Renal cortex interstitium (tissue), 15 donors: ENCODE measurements at places on chromosomes 4 and X.
A peak's percentile ranks its signal among the peaks of the same experiment; 100 is the strongest.

DNA sequence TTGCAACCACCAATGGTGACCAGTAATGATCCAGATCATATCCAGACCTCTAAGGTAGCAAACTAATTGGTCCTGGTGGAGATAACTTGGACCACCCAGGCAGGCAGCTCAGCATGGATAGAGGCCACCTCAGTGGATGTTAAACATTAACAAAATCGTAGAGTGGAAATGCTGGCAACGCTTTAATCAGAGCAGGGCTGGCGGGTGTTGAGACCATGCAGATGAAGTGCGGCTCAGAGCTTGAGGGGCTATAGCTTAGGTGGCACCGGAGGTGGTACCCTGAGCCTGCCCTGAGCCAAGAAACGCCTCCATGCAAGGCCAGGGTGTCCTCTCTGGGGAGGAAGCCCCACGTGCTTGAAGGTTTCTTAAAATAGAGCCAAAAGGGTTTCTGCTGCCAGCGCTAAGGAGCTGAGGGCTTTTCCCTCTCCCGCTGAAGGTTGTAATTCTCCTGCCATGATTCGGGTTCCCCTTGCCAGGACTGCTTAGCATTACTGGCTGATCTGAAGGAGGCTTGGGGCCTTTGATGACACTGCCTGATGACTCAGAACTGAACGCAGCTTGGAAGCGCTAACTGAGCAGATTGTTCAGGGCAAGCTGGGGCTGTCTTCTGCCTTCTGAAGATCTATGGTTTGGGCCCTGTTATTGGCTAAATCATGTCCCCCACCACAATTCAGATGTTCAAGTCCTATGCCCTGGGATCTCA is 177.8 kb upstream of the ATP6AP2 start:
- DNase-seq: no peak

DNA sequence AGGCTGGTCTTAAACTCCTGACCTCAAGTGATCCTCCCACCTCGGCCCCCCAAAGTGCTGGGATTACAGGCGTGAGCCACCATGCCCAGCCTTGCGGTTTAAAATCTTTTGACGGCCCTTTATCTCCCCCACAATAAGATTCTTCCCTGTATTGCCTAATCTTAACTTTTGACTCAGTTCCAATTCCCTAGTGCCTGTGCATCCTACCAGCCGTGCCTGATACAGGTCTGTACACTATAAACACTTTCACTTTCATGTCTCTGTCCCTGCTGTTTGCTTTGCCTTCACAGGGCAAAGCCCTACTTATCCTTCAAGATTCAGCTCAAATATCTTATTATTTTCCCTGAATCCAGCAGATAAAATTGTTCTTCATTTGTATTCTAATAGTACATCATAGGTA is 74.6 kb downstream of the WDR44 start:
- DNase-seq: no peak

DNA sequence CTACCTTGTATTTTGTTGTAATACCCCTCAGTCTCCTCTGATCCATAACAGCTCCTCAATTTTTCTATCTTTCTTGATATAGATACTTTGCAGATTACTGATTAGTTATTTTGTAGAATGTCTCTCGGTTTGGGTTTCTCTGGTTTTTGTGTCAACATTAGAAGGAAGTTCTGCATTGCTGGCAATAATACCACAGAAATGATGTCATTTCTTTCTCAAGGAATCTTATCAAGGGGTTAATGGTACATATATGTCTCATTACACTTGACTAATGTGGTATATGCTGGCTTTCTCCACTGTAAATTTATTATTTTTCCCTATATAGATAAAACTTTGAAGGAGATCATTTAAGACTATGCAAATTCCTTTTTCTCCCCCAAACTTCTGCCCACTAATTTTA is 183.6 kb upstream of the DKK2 start:
- DNase-seq: no peak

GRCh38 chr4:181204109-181204508 is 1039.1 kb upstream of the TENM3 start:
- DNase-seq: no peak

DNA sequence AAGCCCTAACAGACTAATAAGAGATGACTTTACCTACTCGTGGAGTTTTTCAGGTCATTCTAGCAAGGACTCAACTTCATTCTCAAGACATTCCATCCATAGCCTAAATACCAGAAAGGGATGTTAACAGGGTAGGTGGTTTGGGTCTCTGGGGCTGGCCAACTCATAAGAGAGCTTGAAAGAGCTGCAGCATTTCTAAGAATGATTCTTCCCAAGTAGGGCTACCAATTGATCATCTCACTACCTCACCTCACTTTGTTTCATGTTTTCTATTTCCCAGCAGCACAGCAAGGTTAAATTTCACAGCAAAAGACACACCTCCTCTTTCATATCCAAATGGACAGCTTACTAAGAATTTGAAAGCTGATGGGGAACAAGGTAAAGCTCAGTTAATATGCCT is 614.8 kb upstream of the DIPK2B start:
- DNase-seq: no peak

DNA sequence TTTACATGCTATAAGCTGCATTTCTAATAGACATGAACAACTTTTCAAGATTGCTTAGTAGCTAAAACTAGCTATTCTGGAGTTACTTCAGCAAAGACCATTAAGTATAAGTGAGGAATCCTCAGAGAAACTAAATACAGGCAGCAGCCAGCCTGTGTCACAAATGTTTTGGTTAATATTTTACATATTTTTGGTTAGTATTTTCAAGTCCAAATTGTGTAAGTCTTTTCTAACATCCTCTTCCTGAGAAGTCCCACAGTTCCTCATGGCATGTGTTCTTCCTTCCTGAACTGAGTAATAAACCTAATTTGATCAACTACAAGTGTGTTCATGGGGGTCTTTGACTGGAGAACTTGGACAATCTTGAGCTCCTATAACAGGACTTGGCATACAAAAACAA is 42.4 kb upstream of the MCF2 start:
- no peak for DNase-seq

DNA sequence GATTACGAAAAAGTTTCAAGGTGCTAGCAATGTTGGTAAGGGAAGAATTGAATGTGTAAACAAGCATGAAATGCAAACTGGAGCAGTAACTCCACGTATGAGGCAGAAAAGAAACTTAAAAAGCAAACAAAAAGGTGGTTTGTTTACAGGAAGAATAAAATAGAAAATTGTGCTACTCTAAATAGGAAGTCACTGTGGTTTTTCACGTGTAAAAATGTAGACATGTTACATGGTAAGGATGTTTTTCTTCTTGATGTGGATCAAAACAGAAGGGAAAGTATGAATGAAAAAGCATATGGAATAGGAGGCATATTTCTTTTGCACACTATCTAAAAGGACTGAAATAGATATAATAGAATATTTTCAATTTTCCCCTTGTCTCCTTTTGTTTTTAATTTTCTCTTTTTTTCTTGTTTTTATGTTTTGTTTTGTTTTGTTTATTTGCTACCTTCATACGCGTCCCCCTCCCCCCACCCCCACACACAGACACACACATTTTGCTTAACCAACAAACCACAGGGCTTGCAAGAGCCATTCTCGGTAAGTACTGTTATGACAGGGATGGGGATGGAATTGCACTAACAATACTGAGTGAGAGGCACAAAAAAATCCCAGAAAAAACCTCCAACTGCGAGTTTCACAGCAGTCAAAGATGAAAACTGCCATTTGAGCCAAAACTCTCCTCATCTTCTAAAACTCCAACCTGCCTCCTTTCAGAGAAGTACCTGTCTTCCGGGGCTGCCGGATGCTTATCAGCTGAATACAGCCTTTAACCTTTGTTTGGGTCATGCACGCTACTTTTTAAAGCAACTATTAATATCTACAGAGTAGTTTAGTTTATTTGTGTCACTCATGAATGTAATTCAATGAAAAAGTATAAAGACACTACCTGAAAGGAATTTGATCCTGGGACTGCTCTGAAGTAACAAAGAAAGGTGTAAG is 135.8 kb downstream of the IL15 start:
- DNase-seq: no peak

GRCh38 chrX:112832481-112833095 is 8.0 kb downstream of the AMOT start:
- no peak for DNase-seq

DNA sequence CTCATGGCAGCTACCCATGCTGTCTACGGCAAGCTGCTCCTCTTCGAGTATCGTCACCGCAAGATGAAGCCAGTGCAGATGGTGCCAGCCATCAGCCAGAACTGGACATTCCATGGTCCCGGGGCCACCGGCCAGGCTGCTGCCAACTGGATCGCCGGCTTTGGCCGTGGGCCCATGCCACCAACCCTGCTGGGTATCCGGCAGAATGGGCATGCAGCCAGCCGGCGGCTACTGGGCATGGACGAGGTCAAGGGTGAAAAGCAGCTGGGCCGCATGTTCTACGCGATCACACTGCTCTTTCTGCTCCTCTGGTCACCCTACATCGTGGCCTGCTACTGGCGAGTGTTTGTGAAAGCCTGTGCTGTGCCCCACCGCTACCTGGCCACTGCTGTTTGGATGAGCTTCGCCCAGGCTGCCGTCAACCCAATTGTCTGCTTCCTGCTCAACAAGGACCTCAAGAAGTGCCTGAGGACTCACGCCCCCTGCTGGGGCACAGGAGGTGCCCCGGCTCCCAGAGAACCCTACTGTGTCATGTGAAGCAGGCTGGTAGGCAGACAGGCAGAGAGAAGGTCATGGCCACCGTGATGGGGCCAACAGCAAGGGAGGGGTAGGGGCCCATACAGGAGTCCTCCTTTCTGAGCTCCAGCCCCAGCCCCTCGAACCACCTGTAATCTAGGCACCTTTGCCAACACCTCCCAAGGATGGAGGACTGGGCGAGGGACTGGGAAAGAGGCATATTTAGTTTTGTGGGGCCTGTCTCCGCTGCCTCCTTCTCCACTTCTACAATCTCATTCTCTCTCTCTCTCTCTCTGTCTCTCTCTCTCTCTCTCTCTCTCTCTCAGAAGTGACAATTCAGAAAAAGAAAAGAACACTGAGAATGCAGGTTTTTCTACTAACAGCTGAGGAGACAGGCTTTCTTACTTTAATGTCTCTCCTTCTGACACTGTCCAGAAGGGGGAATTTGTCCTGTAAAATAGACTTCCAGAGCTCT is 4.7 kb upstream of the TSPYL2 start:
- DNase-seq: no peak

- no peak for DNase-seq
Measured at GRCh38 chrX:55767100-55767499, 49.6 kb downstream of the RRAGB start.

DNA sequence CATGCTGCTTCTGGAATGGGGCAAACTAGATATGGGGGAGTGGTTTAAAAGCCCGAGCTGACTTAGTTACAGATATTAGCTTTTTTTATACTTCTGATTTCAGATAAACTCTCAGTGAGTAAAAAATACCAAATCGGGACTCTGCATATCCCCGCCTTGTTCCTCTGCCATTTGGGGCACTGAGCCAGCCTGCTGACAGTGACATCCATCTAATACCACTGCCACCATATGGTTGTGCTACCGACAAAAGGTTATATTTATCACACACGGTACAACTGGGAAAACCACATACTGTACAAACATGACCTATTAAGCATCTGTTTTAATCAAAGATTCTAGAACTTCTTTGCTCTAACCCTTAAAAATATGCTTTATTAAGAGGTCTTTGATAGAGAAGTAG is 78.7 kb downstream of the GALNT7 start:
- DNase-seq: no peak

DNA sequence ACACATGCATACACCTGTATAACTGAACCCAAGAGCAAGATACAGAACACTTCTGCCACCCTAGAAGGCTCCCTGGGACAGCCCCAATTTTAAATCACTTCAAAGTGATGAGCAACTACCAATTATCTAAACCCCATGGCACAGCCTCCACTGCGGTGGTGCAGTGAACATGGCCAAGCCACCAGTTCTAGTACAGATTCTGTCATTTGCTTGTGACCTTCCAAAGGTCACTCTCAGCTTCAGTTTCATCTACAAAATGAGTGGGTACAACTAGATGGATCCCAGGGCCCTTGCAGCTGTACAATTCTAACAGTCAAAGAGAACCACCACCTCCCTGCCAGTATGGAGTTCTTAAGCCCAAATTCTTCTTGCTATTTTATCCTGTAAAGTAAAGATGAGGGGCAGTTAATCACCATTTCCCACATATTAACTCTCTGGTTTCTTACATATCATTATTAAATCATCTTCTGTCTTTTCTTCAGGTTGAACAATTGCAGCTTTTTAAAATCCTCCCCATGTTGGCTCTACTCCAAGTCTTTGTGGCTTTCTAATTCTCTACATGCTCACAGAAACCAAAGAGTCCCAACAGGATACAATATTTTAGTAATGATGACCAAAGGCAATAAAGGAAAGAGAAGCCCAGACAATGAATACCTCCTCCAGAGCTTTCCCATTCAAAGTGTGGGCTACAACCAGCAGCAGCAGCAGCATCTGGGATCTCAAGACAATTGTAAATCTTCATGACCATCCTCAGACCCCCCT is 39.0 kb upstream of the GPM6B start:
- no peak for DNase-seq

GRCh38 chr4:158131027-158131426 is 41.8 kb downstream of the GASK1B start:
- no peak for DNase-seq

DNA sequence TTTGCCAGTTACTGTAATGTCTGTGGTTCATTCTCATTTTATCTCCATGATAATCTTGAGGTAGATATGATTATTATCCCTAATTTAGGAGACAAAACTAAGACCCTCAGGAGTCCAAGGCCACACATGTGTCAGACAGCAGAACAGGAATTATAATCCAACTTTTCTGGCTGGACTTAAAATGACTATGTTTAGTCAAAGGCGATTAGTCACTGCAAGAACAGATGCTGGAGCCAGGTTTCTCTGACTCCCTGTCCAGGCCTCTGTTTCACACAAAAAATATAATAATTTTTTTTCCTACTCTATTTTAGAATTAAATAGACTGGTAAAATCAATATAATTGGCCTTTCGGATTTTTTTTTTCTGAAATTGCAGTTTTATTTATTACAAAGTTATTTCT is 56.7 kb upstream of the TMEM131L start:
- DNase-seq: no peak

GRCh38 chrX:147897117-147897516 is 14.6 kb upstream of the FMR1 start:
- DNase-seq: no peak

- DNase-seq: peak; percentile 19
Measured at GRCh38 chr4:89640620-89641366, 196.2 kb downstream of the SNCA start.

GRCh38 chr4:152081024-152081423 is 320.2 kb upstream of the GATB start:
- DNase-seq: no peak

- DNase-seq: no peak
Measured at GRCh38 chr4:54625391-54625790, 32.4 kb upstream of the KIT start.
